Epithelial cell of esophagus (primary cell): ENCODE measurements at places on chromosomes 5 and 9.

GRCh38 chr5:1783216-1783554, 16.5 kb downstream of the MRPL36 start:
- DNase-seq, result no peak

DNA sequence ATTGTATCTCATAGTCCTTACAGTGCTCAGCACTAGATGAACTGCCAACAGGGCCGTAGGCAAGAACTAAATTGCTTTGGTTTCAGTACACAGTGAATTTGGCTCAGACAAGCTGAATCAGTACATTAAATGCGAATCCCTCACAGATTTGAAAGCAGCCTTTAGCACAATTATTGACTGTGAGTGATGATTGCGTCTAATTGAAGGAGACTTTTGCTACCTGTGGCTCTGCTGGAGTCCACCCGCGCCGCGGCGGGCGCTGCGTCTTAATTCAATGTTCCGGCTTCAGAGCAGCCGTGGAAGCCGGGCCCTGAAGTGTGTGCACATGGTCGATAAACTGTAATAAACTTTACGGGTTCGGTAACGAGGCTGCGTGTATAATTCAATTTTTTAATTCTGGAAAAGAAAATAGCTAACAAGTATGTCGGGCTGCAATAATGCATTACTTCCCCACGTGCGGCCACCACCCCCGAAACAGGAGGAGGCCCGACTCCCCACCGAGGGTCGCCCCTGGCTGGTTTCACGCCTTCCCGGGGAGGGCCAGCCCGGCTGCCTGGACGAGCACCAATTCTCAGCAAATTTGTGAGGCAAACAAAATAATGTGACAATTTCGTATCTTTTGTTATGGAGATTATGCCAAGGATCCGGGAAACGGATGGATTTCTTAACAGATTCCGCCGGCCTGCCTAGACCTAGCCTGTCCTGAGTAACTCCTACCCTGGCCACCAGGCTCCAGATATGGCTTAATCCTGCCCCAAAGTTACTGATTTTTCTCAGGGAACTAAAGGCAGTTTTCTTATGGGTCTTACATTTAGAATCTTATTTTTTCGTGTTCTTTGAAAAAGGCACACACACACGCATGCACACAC, 269.4 kb upstream of the IRX1 start:
- no peak for DNase-seq

- no peak for DNase-seq
Observed at GRCh38 chr9:14349447-14350348, 35.8 kb upstream of the NFIB start.

DNA sequence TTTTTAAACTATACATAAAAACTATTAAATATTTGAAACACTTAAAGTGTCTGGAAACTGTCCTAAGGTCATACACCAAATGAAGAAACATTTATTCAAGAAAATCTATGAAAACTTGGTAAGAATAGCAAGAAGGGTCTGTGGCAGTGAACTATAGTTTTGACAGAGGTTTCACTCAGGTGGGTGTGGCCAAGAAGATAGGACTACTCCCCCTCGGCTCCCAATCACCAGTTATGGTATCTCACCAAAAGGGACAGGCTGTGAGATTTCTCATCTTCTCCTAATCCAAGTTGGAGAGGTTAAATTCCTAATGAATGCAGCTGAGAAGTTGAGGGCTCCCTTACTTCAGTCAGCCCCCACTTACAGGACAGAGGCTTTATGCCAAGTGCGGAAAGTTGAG, 2.9 kb downstream of the ARSK start:
- no peak for DNase-seq

GRCh38 chr5:143176048-143176447, 227.4 kb downstream of the NR3C1 start:
- DNase-seq, result no peak

GRCh38 chr5:11596185-11596584, 308.1 kb downstream of the CTNND2 start:
- no peak for DNase-seq

DNA sequence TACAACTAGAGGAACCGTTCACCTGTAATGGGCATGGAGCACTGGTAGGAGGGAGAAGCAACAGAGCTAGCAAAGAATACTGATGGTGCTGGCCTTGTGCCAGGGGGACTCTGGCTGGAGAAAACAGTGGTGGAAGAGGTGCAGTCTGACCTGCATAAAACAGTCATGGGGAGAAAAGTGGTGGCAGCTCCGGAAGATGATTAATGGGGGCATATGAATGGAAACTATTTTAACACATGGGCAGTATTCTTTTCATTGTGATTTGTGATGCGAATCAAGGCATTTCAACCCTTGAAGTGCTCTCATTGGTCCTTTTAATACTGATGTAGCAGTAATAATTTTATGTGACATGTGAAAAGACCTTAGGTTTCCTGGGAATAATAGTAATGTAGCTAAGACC, 219.6 kb downstream of the ADAMTS6 start:
- no peak for DNase-seq

DNA sequence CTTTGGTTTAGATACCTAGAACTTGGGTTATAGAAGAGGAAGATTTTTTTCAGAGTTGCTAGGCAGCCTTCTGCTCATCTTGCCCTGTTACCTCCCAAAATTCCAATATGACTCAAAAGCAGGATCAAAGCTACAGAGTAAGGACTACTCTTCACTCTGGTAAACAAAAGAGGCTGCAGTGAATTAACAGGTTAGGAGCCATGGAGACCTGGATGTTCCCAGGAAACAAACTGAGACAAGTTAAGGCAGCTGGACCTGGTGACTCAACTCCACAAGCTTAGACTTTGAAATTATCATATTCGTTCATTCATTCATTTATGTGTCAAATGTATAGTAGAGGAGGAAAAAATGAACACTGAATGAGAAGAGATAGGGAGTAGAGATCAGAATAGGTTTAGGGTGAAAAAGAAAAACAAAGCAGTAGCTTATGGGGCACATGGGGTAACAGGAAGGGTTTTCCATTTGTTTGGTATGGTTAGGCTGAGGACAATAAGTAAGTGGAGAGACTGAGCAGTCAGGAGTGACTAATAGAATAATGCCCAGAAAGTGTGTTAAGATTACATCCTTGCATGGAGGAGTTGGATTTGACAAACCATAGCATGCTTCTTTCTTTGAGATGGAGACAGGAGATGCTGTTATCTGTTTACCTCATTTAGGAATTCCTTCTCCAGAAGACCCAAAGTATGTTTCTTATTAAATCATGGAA, 464.0 kb upstream of the ZNF608 start:
- peak; percentile 96 for DNase-seq

DNA sequence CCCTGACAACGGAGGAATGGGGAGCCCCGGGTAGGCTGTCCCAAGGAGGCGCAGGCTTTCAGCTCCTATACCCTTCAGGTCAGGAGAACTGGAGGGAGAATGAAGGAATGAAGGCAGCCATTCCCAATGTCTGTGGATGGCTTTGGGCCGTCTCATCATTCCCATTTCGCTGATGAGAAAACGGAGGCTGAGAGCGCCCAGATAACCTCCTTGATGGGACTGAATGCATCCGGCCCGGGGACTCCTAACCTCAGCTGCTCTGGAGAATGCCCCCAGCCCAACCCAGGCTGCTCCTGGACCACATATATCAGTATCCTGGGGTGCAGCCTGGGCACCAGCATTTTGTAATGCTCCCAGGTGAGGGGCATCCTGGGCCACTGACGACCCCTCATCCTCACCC, 52.6 kb upstream of the RNU6ATAC start:
- no peak for DNase-seq

GRCh38 chr5:140633021-140633471, at the start of gene CD14:
CD14 (minus strand) TSS chr5:140633175; CDS start chr5:140633071, 104 bp downstream.
- DNase-seq, result peak; percentile 77

DNA sequence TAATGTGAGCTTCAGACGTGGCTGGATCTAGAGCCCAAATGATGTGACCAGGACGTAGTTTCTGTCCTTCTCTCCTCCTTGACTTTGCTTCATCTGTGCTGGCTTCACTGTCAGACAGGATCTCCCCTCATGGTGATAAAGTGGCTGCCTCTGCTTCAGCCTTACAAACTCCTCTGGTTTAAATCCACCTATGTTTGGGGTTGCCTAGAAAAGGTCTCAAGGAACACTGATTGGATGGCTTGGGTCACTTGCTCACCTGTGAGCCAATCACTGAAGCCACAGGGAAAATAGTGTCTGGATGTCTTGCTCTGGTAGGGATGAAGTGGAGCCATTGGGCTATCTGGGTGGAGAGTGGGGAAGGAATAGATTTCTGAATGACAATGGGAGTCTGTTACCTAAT, 36.1 kb downstream of the FGF18 start:
- DNase-seq, result no peak

DNA sequence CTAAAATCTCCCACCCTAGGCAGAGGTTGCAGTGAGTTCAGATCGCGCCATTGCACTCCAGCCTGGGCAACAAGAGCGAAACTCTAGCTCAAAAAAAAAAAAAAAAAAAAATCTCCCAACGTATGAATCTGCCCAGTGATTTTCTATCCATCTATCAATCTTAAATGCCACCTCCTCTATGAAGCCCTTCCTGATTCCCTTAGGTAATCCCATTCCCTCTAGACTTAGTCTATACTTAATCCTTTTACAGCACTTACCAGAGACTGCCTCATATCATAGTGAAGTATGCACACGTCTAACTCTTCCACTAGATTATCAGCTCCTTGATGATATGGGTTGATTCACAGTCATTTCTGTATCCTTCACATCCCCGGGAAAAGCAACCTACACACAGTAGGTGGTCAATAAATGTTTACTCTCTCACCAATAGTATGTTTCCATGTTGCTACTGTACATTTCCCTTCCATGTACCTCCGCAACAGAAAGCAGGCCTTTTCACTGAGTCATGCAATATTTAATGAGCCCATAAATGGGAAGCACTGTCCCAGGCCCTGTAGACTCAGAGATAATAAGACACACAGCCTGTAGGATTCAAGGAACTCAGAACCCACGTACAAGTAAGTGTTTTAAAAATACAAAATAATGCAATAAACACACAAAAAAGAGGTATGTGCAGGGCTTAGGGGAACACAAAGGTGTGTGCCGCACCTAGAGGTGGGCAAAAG, 1.2 kb downstream of the DROSHA start:
- DNase-seq, result peak; percentile 27

- DNase-seq, result peak; percentile 50
Observed at GRCh38 chr5:115246361-115246991, 16.2 kb downstream of the PGGT1B start.

- no peak for DNase-seq
Observed at GRCh38 chr9:2209400-2209799, 194.3 kb downstream of the SMARCA2 start.

GRCh38 chr5:113156271-113156877, 179.8 kb downstream of the DCP2 start:
- DNase-seq, result no peak

DNA sequence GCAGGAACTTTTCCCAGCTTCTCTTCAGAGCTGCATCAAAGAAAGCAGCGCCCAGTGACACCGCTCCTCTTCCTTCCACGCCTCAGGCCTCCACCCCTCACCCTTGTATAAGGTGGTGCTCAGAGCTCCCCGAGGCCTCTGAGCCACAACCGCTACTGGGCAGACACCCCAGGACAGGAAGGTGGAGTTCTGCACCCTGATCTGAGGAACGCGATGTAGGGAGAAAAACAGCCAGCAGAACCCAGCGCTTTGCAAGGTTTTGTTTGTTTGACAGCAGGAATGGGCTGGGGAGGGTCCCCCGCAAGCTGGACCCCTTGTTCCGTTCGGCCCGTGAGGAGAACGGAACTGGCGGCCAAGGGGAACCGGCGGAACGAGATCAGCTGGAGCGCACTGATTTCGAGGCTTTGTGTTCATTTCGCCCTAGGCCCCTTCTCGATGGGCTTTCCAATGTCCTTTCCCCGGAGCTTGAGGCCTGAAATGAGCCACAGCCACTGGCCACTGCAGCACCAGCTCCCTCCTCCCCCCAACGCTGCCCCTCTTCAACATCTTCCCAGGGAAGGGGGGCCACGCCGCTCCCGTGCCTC, 4.1 kb downstream of the EDF1 start:
- DNase-seq, result no peak

DNA sequence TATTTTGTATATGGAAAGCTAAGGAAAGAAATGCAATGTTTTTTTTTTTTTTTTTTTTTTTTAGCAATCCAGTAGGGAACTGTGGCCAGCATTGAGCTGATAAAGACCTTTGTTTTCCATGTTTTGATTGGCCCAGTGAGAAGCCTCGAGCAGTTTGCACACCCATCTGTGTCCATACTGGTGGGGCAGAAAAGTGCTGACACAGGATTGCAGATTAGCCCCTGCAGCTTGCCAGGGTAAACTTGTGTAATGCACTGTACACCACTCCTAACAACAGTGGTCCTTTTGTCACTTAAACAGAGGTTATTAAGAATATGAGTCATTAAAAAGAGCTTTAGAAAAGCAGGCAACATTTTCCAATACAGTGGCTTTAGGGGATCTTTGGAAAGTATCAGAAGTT, 132.8 kb upstream of the CDKN2B start:
- no peak for DNase-seq

DNA sequence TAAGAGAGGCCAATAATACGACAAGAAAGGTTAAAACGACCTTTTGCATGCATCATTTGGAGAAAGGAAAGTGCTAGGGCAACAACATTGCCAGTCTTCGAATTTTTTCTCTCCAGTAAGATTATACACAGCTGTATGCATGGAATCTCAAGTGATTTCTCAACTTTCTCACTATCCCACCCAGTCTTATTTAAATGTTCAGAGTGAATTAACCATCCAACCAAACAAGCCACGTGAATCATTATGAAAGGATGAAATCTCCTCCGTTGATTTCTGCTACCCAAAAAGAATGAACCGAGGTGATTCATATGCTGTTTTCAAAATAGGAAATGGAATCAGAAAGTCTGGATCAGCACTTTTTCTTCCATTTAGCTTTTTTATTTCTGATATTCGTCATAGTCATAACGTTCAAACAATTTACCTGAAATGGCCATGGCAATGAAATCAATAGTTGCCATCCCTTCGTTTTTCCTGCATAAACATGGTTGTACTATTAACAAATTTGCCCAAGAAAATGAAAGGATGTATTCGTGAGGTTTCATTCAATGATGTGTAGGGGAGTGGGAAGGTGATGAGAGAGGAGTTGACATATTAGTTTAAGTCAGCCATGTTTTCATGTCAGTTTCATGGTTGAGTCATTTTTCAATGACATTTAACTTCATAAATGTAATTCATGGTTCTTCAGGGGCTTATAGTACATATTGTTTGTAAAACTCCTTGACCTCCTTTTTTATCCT, 170.9 kb upstream of the WWC1 start:
- DNase-seq, result no peak

- DNase-seq, result peak; percentile 7
Observed at GRCh38 chr9:89766991-89767390, 162.2 kb downstream of the GADD45G start.

- no peak for DNase-seq
Observed at GRCh38 chr5:5738797-5739489, 316.5 kb downstream of the ICE1 start.

DNA sequence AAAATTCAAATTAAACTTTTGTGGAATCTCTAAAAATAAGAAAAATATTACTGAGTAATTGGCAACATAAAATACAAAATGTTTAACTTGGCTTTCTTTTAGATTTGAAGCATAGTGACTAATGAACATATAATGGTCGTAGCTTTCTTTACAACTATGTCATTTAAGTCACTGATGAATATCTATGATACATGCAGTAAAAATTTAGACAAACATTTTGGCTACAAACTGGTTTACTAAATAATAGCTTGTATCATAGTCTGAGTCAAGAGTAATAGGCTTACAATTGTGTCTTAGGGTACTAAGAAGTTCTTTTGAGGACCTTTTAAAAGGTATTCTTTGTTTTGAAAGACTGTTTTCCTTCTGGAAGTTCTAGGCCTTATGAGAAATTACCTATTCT, 2.0 kb upstream of the APC start:
- peak; percentile 8 for DNase-seq

GRCh38 chr5:65125591-65126541, 355.9 kb downstream of the ADAMTS6 start:
- no peak for DNase-seq

GRCh38 chr5:138927979-138928378, 52.8 kb upstream of the LRRTM2 start:
- DNase-seq, result no peak
